ENCODE measurements at places on chromosomes 5 and 9.
A peak's percentile ranks its signal among the peaks of the same experiment; 100 is the strongest.

GRCh38 chr5:114148253-114148652 is 213.6 kb upstream of the KCNN2 start:
- no peak for DNase-seq

- DNase-seq = no peak
These were observed 113.4 kb upstream of the GHR start for GRCh38 chr5:42309865-42310264.

- no peak for DNase-seq
These were observed 312.5 kb downstream of the CETN3 start for GRCh38 chr5:90097082-90097477.

DNA sequence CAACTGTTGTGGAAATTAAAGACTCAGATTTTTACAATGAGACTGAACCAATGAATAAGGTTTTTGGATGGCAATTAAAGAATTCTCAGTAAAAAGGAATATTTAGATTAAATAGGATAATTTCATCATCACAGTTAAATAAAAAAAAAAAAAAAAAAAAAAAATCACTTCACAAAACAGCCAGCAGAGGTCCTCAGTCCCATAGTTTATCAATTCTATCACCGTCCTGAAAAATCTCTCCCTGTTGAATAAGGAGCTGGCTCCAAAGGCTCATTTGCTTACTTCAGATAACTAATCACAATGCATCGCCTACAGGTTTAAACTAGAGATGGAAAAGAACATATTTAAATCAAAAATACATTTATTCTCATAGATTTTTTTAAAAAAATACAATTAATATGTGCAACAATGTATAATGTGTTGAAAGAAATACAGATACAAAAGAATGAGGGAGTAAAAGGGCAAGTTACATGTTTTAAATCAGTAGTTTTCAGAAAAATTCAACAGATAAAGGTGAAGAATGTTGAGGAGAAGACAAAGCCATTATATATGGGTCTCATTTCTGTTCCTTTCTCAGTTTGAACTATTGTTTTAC is 175.8 kb upstream of the CHD1 start:
- DNase-seq = peak; percentile 32

GRCh38 chr9:128203024-128203706 is at the start of gene DNM1:
TSS of gene DNM1 (plus strand) at chr9:128203379. CDS start at chr9:128203471, 92 bp downstream.
- peak; percentile 53 for DNase-seq

GRCh38 chr5:36681711-36682110 is 75.3 kb downstream of the SLC1A3 start:
- no peak for DNase-seq

DNA sequence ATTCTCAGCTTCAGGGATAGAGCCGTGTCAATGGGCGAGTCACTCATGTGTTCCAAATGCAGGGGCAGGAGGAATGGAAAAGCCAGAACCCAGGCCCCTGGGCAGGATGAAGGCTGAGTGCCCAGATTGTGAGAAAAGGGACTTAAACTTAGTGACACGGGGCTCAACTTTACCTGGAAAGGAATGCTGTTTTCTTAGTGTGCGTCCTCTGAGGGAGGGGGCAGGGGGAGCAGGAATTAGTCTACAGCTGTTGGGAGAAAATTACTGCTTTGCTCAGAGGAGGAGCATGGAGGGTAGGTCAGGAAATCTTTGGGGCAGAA is 14.6 kb downstream of the HK3 start:
- no peak for DNase-seq

DNA sequence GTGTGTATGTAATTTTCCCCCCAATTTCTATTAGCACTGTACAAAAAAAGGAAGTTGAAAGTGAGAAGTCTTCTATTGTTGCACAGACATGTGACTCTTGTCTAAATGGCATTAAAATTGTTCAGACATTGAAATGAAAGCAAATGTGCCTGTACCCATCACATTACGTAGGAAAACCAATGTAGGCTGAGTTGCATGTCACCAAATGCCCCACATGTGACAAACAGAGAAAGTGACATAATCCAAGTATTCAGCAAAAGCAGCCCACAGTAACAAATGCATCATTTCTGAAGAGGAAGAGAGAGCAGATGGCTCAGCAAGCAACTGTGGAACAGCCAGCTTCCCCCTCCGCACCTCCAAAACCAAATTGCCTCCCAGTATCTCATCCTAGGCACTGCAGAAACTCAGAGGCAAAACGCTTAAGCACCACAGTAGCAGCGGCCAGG is 161.5 kb upstream of the NR4A3 start:
- no peak for DNase-seq

All from AG10803 (cell line).